ENCODE measurements at places on chromosomes 5 and 9. TPM values are rescaled to one million over a fixed set of nuclear protein-coding genes. Genes with fewer than 3 reads are reported as not detected.

The FREM1 gene
- not detected for total RNA-seq

The SHC3 gene
- 0.34 TPM for total RNA-seq

The COL15A1 gene
- 0.55 TPM for total RNA-seq

The PCDHA7 gene
- total RNA-seq: 0.10 TPM

The FGF18 gene
- total RNA-seq: 1.2 TPM

Measured in A549 treated with Mapracorat at 1 μM for 4 hours (cell line).